Omental fat pad (tissue), 4 donors: ENCODE measurements at places on chromosomes 4 and X. TPM values are rescaled to one million over a fixed set of nuclear protein-coding genes. Genes with fewer than 3 reads are reported as not detected.

DNA sequence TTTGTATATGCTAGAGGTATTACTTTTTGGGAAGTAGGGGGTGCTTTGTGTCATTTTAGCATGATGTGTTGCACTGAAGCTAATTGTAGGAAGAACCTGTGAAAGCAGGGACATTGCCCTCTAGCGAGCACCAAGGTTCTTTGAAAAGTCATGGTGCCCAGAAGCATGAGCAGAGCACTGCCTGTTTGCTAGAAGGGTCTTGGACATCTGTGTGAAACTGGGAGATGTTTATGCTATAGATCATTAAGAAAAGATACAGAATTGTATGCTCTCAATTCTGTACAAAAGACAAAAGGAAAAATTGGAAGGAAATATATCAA, 14.7 kb downstream of the GRPR start:
- DNase-seq, result no peak

DNA sequence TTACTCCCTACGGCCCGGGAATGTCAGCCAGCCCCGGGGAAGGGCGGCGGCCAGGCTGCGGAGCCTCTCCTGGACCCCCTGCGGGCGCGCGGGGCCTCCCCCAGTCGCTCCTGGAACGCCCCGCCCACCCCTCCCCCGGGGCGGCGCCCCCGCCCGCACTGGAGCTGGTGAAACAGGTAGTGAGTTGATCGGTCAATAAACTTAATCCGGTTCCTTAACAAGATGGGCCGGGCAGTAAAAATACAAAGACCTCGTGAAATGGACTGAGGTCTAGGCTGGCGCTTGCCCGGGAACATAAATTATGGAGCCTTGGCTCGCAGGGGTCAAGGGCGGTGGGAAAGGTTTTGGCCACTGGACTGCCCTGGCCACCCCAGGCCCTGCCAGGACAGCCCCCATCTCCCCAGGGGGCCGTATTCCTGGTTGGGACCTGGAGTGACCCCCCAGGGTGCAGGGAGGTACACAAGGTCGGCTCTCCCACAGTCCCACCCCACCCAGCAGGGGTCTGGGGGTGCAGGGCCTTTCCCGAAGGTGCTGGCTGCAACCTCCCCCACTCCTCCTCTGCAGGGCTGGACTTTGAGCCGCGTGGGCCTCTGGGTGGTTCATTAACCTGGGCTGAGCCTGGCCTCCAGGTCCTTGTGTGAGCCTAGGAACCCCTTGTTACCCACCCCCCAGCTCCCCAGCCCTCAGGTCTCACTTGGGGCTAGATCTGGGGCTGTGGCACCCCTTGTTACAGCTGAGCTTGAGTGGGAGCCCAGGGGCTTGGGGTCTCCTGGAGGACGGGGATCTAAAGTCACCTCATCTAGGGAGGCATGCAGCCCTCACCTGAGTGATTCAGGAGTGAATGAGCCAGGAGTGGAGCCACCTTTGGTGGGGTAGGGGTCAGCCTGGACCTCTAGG, 2.5 kb downstream of the FGFR3 start:
- DNase-seq, result no peak

GRCh38 chr4:53695540-53696463, 104.5 kb upstream of the LNX1 start:
- DNase-seq, result no peak

GRCh38 chrX:50671661-50672060, 142.3 kb downstream of the SHROOM4 start:
- no peak for DNase-seq

PRDX4 gene
- 125 TPM for total RNA-seq

GRCh38 chr4:53023677-53024299, 161.7 kb downstream of the RASL11B start:
- no peak for DNase-seq

MAD2L1 gene
- 1.7 TPM for total RNA-seq

GRCh38 chr4:116925900-116926457, 159.4 kb downstream of the TRAM1L1 start:
- no peak for DNase-seq

ANOS1 gene
- 3.5 TPM for total RNA-seq

GRCh38 chrX:123487236-123487635, 245.6 kb downstream of the THOC2 start:
- no peak for DNase-seq

TIMM8A gene
- total RNA-seq, result 5.6 TPM

UGT2A1 gene
- total RNA-seq, result not detected

DNA sequence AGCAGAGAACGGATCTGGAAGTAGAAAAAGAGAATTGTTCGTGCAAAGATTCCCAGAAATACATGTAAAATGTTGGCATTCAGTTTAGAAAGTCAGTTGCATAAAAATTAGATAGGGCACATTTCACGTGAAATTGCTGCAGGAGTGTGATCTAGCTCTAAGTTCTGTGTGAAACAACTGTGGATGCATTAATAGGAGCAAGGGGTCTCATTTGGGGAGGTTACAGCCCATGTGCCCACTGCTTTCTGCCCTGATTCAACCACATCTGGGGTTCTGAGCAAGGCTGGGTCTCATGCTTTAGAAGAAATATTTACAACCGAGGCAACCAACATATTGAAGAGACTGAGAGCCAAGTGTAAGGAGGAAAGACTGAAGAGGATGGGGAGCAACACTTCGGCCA, 639.0 kb downstream of the BCOR start:
- no peak for DNase-seq

- no peak for DNase-seq
Measured at GRCh38 chr4:78459327-78459726, 92.2 kb upstream of the ANXA3 start.

- no peak for DNase-seq
Measured at GRCh38 chr4:186845137-186845842, 121.6 kb upstream of the FAT1 start.

DNA sequence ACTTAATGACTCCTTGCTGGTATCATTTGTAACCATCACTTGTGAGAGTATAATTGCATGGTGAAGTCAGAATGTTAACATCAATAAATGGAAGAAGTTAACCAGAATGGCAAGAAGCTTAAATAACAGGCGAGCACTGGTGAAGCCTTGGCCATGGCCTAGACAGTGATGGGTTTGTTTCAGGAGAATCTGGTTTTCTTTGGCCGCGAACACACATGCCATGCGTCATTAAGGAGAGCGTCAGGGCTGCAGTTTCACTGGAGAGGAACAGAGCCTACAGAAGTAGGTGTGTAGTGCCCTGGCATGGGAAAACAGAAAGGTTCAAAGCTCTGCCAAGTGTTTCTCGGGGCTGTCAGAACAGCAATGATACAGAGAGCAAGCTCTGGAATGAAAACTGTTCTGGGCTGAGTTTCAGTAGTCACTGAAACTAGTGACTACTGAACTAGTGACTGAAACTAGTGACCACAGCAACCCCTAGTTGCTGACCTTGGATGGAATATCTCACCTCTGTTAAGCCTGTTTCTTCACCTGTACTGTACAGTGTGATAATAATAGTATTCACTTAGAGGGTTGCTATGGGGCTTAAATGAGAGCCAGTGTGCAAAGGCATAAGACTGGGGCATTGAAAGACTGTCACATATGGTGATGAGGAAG, 93.8 kb downstream of the C4orf51 start:
- DNase-seq, result no peak
